Stimulated activated CD4-positive, alpha-beta T cell treated with anti-CD3 and anti-CD28 coated beads, Interleukin-4, amount 100 ng/mL, for 48 hours (primary cell): ENCODE measurements at places on chromosomes 6 and 20.

DNA sequence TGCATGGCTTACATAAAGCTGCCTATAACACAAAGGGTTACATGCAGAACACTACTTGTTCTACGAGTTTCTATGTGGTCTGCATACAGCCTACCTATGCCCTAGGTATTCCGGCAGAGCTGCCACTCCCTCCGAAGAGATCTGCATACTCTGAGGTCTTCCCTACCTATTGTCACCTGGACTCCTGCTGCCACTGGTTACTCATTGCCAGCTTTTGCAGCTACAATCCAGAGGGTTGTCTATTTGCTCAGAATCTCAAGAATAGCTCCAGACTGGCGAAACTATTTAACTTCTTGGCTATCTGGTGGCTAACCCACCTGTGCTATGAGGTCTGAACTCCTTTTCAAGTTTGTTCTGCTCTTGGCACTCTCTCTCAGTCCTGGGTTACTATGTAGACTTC lies 323.3 kb downstream of the BMP2 start:
- DNase-seq = no peak

GRCh38 chr6:158808442-158808833 lies 10.7 kb downstream of the EZR start:
- DNase-seq = no peak

DNA sequence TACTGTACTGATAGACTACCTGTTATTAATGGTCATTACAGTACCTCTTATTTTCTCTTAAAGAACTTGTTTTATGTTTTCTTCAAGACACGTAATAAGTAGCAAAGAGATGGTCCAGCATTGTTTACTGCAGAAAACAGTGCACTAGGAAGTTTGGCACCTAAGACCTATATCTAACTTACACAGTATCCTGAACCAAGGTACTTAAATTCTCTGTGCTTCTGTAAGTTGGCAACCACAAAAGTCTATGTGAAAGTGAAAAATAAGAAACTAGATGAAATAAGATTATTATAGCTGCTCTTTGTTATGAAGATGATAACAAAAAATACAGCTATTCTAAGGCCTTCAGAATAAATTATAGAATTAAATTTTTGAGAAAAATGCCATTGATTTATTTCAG lies 411.7 kb upstream of the SOX4 start:
- no peak for DNase-seq

DNA sequence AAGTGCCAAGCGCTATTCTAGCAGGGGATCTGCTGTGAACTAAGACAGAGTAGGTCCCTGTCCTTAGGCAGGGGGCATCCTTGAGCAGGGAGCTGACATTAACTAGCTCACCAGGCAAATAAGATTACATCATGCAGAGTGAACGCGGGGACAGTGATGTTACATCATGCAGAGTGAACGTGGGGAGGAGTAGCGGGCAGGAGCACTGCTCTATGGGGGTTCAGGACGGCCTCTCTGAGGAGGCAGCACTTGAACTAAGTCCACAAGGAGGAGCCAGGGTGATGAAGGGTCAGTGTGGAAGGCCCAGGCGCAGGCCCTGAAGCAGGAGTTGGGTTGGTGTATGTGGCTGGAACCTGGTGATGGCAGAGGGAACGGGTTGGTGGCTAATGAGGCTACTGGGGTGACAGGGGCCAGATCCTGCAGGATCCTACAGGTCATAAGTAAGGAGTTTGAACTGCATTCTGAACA lies 38.7 kb downstream of the KAT14 start:
- DNase-seq = no peak

GRCh38 chr6:142784344-142784743 lies 160.6 kb downstream of the HIVEP2 start:
- no peak for DNase-seq

- DNase-seq = no peak
Measured at GRCh38 chr6:169850746-169851145, 99.3 kb downstream of the ERMARD start.

DNA sequence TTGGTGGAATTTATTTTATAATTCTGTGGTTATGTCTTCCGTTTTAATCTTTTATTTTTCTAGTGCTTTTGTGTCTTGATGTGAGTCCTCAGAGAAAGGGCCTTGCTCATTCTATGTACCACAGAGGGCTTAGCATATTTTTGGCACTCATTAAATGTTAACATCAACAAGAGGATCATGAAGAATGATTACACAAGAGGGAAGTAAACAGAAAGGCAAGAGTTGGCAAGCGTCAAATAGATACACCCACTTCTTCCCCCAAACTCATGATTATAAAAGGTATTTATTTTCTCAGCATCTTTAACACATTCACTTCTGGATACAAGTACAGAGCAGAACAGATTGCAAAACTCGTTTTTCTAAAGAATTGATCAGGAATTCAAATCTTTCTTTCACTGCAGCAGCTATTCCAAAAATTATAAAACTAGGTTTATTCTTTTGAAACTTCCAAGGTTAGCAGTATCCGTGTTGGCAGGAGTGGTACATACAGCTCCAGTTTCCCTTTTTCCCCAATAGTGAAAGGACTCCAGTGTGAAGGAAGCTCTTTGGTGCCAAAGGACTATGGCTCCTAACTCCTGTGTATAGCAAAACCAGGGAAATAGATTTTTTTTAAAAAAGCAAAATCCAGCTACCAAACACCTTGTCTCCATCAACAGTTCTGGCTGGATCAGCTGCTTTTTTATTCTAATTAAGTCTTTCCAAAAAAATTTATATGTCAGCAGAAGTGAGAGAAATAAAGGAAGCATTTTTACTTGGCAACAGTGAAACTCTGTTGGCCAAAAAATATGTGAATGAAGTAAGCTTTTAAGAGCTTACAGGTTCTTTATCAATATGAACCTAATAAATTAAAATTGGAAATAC lies 221.9 kb downstream of the ADGRG6 start:
- DNase-seq = no peak

DNA sequence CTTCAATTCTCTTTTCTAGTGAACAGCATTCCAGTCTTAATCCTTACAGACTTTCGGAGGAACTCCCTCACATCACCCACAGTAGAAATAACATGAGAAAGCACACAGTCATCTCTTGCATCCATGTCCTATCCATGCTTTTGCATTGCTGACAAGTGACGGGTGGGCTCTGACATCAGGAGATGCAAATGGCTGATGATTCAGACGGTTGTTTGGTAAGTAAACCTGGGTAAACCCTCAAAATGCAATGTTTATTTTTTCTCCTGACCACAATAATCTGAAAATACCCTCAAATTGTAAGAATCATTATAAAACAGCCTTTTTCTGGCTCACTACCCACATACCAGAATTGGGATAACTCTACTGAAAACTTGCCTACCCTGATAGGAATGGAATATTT lies 792.0 kb downstream of the MAFB start:
- no peak for DNase-seq

DNA sequence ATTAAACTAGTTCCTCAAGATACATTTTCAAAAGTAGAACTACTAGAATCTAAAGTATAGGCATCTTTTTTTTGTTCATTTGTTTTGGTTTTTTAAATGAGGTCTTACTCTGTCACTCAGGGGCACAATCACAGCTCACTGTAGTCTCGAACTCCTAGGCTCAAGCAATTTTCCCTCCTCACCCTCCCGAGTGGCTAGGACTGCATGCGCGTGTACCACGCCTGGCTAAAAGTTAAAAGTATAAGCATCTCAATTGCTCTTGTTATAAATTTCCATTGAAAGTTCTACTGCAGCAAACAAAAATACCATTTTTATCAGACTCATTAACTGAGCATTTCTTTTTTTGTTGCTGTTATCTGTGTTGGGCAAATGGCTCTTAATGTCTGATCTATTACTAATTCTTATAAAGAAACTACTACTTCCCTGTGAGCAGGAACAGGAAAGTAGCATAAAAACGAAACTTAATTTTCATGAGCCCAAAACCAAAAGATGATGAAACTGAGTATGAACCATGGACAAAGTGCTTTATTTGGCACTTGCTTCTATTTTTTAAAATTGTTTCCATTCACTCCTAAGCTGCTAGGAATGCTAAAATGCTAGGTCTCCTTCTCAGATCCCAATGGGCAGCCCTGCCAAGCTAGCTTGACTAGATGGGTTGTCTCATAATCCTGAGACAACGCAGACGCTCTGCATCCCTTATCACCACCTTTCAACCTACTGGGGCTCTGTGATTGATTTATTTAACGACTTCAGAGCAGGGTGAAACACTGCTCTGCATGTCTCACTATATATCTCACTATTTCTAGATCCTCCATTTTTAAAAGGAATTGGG lies 36.9 kb downstream of the TRPC4AP start:
- no peak for DNase-seq

DNA sequence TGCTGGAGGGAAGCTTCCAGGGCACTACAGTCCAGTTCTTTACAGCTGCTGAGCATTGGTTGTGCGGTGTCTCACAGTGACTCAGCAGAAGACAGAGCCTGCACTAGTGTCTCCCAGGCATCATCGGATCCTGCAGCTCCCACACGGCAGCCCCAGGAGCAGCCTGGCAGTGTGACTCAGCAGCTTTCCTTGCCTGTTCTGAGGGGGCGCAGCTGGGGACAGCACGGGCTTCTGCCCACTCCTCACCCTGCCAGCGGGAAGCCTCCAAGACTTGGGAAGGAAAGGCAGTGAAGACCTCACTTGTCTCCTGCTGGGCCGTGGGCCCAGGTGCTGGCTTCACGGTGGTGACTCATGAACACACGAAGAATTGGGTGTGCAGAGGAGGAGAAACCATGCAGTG lies 165.4 kb downstream of the SYNDIG1 start:
- no peak for DNase-seq

DNA sequence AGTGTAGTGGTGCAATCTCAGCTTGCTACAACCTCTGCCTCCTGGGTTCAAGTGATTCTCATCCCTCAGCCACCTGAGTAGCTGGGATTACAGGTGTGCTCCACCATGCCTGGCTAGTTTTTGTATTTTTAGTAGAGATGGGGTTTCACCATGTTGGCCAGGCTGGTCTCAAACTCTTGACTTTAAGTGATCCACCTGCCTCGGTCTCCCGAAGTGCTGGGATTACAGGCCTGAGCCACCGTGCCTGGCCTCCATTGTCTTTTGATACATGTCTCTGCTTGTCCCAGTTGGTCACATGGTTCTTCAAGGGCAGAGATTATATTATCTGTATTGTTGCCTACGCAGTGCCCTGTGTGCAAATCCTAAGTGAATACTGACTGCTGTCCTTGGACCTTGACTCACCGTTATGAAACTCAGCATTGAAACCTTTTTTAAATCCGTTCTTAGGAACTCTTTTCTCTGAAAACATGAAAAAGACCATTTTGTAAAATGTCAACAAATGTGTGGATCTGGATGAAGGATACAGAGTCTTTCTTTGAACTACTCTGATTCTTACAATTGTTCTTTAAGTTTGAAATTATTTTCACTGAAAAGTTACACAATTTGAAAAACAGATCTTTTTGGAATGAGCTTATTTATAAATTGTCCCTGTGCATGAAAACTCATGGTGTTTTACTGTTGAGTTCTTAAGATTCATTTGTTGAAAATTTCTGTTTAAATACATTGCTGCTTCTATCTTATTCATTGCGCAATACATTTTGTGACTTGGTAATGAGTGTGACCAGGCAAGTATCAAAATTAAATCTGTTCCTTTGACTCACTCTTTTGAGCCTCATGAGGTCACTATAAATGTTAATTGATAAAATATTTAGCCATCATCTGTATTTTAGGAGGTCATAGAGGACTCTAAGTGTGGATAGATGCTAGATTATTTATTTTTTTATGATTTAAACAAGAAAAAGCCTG lies 293.5 kb downstream of the UTRN start:
- no peak for DNase-seq

GRCh38 chr20:54172856-54173652 lies 732 bp downstream of the CYP24A1 start:
- no peak for DNase-seq

DNA sequence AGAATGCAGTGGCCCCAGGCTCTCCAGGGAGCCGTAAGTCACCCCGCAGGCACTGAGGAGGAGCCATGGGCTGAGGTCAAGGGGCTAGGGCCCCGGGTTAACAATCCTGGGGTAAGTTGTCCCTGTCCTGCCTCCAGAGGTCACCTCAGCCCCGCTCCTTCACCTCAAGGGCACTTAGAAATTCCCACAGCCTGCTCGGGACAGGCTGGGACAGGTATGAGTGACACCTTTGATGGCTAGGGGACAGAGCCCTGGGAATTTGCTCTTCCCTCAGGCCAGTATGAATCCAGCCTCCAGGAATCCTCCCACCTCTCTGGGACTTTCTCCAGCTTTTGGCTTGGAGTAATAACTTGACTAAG lies 3.5 kb upstream of the GRM4 start:
- DNase-seq = no peak

DNA sequence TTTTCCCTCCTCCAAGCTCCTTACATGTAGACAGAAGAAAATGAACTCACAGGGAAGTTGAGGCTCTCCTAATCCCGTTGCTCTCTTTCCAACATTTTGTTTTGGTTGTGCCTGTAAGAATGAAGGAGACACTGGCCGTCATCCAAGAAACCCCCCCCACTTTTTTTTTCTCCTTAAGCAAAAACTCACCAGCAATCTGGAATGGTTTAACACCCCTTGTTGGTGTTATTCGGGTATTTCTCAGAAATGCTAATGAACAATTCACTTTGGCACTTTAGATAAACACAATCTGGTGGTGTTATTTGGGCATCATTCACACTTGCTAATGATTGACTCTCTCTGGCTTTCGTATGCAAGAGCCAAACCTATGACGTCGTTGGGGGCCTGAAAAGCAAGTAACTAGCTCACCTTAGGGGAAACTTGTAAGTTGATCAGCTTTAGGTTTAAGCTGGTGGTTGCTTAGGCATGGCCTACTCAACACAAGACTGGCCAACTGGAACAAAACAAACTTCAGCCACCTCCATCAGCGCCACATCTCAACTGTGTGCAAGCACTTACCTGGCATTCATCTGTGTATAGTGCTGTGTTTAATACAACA lies 24.3 kb upstream of the OLIG3 start:
- DNase-seq = no peak
